ENCODE measurements at places on chromosomes 4 and X.

- DNase-seq: no peak
Observed at GRCh38 chr4:163395055-163395454, 51.4 kb downstream of the NPY5R start.

DNA sequence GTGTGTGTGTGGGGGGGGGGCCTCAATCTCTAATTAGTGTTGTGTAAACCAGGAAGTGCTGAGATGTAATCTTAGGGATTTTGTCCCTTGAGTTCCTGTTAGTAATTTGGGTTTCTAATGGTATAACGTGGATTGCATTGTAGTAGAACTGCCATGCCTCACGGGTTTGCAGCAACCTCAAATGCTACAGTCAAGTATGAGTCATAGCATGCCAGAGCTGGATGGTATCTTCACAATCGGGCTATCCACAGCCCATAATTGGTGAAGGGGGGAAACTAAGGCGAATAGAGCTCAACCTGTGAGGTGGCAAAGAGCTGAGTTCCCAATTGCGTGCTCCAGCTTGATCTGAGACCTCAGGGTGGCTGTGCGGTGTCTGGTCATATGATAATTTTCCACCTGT is 2.2 kb upstream of the FMR1NB start:
- no peak for DNase-seq

- no peak for DNase-seq
Observed at GRCh38 chr4:78293821-78294301, 236.7 kb downstream of the FRAS1 start.

DNA sequence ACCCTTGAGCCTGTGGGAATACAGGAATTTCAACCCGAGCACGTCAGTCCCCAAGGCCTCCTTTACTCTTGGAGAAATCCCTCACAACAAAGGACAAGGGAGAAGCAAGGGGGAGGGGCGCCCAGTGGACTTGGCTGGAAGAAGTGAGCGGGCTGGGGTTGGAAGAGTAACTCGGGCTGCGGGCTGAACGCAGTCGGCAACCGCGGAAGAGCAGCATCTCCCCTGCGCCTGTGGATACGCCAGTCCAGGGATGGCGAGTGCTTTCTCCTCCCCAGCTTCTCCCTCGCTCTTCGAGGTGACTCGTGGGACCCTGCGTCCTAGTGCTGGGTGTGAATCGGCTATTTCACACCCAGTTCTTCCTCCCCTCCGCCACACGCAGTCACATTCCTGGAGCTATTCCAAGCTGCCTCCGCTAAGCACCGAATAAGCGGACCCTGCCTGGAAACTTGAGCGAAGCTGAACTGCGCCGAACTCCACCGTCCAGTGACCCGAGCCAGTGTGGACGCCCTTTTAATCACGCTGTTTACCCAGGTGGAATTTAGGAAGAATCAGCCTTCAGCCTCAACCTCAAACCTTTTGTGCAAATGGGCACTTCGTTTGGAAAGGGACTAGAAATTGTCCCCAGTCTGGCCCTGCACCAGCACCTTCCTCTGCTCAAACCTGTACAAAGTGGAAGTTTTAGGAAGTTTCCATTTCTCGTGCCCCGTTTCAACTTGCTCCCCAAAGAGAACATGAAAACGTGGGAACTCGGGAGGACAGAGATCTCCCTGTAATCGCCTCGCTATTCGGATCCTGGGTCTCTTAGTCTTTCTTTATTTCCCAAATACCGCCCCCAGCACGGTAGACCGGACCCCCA is 64.3 kb upstream of the WDR17 start:
- DNase-seq: peak; percentile 26

- no peak for DNase-seq
Observed at GRCh38 chr4:47736555-47736954, 101.3 kb downstream of the CORIN start.

- no peak for DNase-seq
Observed at GRCh38 chr4:168486912-168487281, 6.6 kb upstream of the DDX60L start.

DNA sequence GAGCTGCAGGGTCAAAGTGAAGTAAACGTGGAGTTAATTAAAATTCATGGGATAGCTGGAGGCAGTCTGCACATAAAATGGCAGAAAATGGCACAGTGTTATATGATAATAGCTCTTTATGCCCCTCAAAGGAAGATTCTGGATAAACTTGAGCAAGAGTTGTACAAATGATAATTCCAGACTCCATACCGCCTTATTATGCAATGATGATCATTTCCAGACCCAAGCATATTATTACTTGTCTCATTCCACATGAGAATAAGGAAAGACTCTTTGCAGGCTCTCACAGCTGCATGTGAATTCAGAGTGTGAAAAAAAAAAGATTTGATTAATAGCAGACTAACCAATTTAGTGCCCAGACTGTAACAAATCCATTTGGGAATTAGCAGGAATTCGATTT is 105.4 kb downstream of the STK32B start:
- no peak for DNase-seq

- DNase-seq: no peak
Observed at GRCh38 chr4:15832523-15833451, 54.7 kb downstream of the CD38 start.

GRCh38 chr4:26762650-26763049 is 98.0 kb upstream of the STIM2 start:
- no peak for DNase-seq

- no peak for DNase-seq
Observed at GRCh38 chr4:57612279-57612678, 502.1 kb upstream of the IGFBP7 start.

- no peak for DNase-seq
Observed at GRCh38 chr4:60805500-60806313, 394.4 kb upstream of the ADGRL3 start.

GRCh38 chrX:47633689-47634590 is 4.2 kb upstream of the CFP start:
- no peak for DNase-seq

- no peak for DNase-seq
Observed at GRCh38 chr4:142373610-142374009, 472.5 kb downstream of the INPP4B start.

- no peak for DNase-seq
Observed at GRCh38 chrX:123476611-123477219, 256.1 kb downstream of the THOC2 start.

- DNase-seq: no peak
Observed at GRCh38 chr4:147206807-147207206, 261.1 kb upstream of the TTC29 start.

GRCh38 chr4:124931050-124931449 is 218.5 kb upstream of the ANKRD50 start:
- no peak for DNase-seq

- no peak for DNase-seq
Observed at GRCh38 chr4:105181259-105181658, 34.6 kb downstream of the TET2 start.

DNA sequence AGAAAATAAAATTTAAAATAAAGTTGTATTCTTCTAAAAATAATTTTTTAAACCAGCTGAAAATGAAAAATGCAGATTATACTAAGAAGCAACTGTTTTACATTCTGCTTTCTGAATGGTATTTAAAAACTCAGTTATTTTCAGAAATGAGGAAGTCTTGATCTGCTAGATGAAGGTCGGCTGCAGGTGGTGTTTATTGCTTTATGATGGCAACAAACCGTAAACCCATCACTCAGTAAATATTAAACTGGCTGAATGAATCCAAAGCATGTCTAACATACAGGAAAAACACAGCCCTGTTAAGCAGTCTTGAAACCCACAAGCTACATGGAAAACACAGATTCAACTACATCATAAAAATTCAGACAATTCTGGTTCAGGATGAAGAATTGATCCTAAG is 29.3 kb downstream of the DYNLT3 start:
- no peak for DNase-seq

DNA sequence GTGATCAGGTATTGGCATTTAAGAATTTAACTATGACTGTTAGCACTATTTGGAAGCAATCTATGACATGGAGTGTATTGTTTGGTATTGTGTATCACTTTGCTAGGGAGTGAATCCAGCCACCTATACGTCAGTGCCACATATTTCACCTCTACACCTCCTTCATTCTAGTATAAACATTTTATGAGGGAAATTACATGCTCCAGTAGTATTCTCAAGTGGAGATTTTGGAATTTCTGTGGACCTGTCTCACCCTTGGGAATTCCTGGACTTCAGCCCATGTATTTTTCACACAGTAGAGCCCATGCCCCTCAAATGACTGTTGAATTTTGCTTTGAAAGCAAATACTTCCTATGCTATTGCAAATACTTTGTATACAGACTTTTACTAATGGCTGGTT is 11.3 kb downstream of the BST1 start:
- no peak for DNase-seq

DNA sequence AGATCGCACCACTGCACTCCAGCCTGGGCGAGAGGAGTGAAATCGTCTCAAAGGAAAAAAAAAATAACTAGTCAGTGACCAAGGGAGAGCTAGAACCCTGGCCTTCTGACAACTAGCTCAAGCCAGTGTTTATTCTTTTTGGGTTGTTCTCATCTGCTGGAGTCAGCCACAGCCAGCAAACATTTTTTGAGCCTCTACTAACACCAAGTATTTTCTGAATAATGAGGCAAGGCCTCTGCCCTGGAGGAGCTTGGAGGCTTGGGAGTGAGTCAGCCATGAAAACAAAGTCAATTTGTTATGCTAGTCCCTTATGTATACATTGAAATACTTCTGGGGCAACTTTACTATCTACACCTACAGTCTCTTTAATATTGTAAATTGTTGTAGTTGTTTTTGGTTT is 46.5 kb downstream of the TMA16 start:
- no peak for DNase-seq

DNA sequence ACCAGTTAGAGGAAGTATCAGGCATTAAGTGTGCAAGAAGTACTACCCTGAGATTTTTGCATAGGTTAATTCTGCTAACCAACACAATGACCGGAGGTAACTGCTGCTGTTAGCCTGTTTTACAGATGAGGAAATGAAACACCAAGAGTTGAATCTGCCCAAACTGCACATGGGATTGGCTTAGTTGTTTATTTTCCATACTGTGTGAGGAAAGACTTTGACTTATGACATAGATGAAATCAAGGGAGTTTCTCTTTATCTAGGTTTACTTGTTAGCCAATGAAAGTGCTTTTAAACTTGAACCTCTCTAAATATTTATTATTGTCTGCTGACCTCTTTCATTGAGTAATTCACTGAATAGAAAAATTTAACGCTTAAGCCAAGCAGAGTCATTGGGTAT is 10.3 kb downstream of the GUCY1B1 start:
- no peak for DNase-seq

DNA sequence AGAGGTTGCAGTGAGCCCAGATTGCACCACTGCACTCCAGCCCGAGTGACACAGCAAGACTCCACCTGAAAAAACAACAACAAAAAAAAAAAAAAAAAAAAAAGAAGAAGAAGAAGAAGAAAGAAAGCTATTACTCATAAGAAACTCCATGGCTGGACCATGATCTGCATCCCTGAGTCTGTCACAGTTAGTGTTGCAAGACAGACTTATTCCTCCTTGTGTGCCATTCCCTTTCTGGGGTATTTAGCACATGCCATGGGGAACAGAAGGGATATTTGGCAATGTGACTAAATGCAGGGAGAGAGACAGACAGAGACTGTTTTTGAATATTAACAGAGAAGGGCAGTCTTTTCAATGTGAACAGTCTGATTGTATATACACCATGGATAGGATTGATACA is 16.7 kb upstream of the PDS5A start:
- no peak for DNase-seq

GRCh38 chr4:73086095-73086868 is 16.8 kb upstream of the COX18 start:
- DNase-seq: no peak

- DNase-seq: no peak
Observed at GRCh38 chrX:13649838-13650237, 3.1 kb upstream of the TCEANC start.

DNA sequence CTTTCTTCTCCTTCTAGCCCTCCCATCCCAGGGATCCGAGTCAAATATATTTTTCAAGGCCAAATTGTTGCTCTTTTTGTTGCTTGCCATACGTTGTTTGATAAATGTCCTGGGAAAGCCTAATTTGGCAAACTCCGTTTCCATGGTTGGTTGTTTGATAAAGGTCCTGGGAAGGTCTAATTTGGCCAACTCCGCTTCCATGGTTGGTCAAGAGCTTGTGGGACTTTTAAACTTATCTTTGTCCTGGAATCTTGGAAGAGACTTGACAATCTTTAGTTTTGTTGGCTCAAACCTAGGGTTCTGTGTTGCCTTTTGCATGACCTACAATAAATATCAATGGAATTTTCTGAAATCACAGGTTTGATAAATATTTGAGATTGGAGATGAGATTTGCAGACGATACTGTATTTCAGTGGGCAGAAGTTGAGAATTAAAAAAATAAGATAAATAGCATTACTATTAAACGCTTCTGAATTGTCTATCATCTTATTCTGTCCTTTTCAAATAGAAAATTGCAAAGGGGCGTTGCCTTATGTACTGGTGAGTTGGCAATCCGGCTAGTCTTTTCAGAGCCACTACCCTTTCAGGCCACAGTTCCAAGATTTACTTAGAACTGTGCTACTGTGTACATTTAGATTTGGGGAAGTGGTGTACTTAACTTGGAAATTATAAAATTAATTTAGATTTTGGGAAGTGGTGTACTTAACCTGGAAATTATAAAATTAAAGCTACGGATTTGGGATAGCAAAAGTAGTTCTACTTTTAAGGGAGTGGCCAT is 804 bp downstream of the OSTC start:
- no peak for DNase-seq

DNA sequence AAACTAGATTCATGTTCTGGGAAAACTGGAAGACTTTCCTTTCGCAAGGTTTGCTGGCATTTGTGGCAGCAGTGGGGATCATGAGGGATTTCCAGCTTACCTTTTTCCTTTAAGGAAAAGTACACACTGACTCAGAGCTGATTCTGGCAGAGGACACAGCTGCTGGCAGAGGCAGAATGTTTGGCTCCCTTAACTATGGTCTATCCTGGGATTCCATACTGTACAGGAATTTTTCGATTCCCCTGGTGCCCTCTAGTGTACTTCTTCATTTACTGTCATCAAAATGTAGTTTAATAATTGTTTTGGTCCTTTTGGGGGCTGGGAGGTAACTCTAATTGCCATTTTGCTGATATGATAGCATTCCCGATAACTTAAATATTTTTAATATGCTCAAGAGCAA is 152.7 kb downstream of the GABRG1 start:
- DNase-seq: no peak

- DNase-seq: no peak
Observed at GRCh38 chrX:116436358-116436816, at the start of gene SLC6A14. Gene SLC6A14, plus strand, starts transcription at chrX:116436606. Its CDS starts 104 bp downstream, at chrX:116436710.

DNA sequence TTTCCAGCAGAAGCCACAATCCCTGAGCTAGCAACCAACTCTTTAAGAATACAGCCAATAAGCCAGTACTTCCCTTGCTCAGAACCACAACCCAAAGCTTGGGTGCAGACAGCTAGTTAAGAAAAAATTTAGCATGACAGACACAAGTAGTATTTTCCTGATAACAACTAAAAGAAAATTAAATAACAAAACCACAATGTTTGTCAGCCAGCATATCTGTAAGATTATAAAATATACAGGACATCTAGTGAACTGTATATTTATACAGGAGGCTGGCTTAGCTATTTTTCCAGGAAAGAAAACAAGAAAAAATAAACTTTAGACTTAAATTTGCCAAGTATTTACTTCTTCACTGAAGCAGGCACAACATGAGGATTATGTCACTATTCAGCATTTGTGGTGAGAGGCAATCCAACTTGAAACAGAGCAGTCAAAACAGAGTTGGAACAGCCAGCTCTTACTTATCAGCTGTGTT is 6.6 kb downstream of the PF4V1 start:
- no peak for DNase-seq

GRCh38 chrX:110944751-110945675 is 149.4 kb upstream of the CHRDL1 start:
- no peak for DNase-seq

Data from amygdala (tissue), 56 donors.